ENCODE measurements at places on chromosomes 6 and 20.

- no peak for DNase-seq
Measured at GRCh38 chr6:169428532-169428931, 174.9 kb upstream of the THBS2 start.

DNA sequence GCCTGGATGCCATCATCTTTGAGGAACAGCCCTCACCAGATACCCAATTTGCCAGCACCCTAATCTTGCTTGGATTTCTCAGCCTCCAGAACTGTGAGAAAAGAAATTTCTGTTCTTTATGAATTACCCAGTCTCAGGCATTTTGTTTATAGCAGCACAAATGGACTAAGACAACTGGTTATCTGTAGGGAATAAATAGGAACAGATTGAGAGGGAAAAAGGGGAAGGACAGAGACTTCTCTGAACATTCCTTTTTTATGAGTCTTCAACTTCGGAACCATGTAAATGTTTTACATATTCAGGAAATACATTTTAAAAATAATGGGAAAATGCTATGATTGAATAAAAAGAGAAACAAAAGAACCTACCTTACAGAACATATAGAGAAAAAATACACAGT, 20.9 kb downstream of the KCTD20 start:
- no peak for DNase-seq

GRCh38 chr6:32475392-32476206, 35.9 kb downstream of the HLA-DRA start:
- DNase-seq = no peak

DNA sequence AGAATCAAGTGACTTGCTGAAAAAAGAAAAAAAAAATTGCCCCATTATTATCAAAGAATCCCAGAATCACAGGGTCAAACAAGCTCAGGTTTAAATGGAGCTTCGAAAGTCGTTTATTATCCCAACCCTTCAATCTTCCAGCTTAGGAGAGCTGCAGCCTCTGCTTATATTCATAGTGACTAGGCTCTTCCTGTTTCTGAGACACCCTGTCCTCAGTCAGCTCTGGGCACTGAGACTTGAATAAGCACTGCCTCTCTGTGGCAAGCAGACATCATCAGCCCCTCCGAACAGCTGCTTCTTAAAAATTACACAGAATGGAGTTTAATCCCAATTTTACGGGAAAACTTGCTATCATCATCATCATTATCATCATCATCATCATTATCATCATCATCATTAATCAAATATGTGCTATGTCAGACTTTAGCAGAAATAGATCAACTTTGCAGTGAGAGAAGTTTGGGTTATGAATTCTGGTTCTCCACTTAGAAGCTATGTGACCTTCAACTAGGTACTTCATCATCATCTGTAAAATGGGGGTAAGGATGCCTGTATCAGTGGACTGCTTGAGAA, 614.0 kb upstream of the SYNCRIP start:
- DNase-seq = no peak

DNA sequence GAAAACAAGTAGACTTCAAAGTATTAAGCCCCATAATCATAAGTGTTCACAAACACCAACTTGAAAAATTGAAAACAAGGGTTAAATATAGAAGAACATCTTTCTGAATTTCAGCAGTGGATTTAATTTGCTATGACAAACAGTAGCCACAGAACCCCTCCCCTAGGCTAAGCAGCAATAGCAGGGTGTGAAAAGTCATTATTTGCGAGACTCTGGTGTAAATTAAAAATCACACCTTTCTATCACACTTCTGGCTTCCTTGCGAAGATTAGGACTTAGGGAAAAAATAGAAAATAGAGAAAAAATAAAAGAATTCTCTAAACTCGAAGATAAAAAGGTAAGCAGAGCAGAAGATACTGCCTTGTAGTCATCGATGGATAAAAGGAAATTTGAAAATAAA, 6.1 kb downstream of the SAMD3 start:
- DNase-seq = no peak

DNA sequence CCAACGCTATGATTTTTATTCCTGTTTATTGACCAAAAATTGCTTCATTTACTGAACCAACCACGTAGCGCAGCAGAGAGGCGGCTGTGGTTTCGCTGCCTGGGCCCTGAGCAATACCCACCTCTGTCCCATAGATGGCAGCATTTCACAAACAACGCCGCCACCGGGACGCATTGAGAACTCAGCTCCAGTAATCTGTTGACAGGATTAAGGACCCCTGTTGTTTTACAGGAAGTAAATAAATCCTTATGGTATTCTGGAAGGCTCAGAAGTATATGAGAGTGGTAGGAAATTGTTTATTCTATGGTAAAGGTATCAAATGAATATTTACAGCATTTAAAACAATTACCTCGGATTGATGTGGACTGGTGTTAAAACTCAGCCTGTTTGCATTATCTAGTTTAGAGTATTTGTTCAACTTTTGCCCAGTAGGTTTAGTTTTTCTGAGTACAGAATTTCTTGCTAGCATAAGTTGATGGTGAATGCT, 547.9 kb upstream of the SLC35B3 start:
- DNase-seq = no peak

GRCh38 chr6:44071670-44072451, 55.4 kb downstream of the MRPL14 start:
- DNase-seq = no peak

GRCh38 chr6:158622545-158623190, 21.9 kb downstream of the DYNLT1 start:
- DNase-seq = no peak

Measured in cerebellar nuclear complex (tissue), 1 donor.